NCI-H2171 treated with DMSO at 0.1 percent for 48 hours (cell line): ENCODE measurements at places on chromosomes 4 and X.
A peak's percentile ranks its signal among the peaks of the same experiment; 100 is the strongest.

GRCh38 chr4:148441624-148441985 lies 609 bp downstream of the NR3C2 start:
- no peak for DNase-seq

GRCh38 chr4:82900066-82900410 lies 497 bp upstream of the THAP9 start:
- no peak for DNase-seq

GRCh38 chrX:30301208-30301607 lies 8.0 kb downstream of the NR0B1 start:
- DNase-seq = no peak

- DNase-seq = peak; percentile 83
Measured at GRCh38 chr4:24477919-24478318, 106.4 kb downstream of the DHX15 start.

- DNase-seq = no peak
Measured at GRCh38 chrX:114178126-114178525, 405.8 kb upstream of the HTR2C start.

DNA sequence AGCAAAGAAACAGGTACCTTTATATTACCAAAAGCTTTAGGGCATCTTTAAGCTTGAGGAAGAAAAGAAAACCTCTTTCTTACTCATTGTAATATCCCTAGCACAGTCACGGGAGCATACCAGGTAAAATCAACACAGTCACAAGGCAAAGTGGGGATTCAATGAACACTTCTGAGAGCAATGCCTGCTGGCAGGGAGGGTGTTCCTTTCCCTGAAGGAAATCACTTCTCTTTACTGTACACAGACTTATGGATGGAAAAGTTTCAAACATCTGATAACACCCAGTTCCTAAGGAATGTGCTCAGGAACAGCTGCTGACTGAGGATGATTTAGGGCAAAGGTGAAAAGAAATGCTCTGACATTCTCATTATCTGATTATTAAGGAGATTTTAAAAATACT lies 94.8 kb downstream of the MAML3 start:
- DNase-seq = peak; percentile 7

GRCh38 chr4:1011666-1012033 lies 224 bp downstream of the FGFRL1 start:
- no peak for DNase-seq

GRCh38 chrX:30590368-30590767 lies 12.8 kb upstream of the TASL start:
- DNase-seq = no peak

- DNase-seq = no peak
Measured at GRCh38 chrX:39442332-39442731, 641.1 kb downstream of the MID1IP1 start.

DNA sequence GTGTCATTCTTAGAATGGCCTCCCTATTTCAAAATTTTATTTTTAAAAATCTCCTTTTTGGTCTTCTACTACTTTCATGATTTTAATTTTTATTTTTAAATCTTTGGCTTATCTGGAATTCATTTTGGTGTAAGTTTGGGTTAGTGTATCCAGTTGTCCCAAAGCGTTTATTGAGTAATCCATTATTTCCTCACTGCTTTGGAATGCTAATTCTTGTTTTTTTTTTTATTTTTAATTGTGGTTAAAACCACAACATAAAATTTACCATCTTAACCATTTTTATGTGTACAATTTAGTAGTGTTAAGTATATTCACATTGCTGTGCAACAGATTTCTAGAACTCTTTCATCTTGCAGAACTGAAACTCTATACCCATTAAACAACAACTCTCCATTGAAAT lies 8.7 kb downstream of the CITED1 start:
- DNase-seq = no peak

GRCh38 chr4:52552778-52553177 lies 106.3 kb downstream of the USP46 start:
- DNase-seq = no peak

GRCh38 chr4:126097155-126097799 lies 782.5 kb downstream of the FAT4 start:
- DNase-seq = no peak

GRCh38 chrX:15471028-15471427 lies 22.1 kb downstream of the PIR start:
- peak; percentile 43 for DNase-seq

- no peak for DNase-seq
Measured at GRCh38 chrX:16511796-16512776, 137.9 kb upstream of the S100G start.

GRCh38 chr4:7647600-7648543 lies 213.1 kb upstream of the PSAPL1 start:
- no peak for DNase-seq

DNA sequence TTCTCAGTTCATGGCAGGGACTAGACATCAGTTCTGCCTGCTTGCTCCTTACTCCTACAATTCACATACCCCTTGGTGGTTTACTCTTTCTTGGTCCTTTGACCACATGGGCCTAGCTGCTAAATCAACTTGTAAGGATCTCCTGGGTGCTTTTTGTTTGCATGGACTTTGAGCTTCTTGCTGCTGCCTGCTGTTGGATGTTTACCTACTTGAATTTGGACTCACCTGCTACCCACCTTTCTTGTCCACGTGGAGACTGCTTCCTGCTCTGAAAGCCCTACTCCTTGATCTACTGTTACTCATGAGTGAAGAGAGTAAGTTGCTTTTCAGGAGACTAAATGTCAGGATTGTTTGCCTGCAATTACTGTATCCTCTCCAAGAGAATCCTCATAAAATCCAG lies 15.2 kb upstream of the ARHGAP24 start:
- DNase-seq = no peak

DNA sequence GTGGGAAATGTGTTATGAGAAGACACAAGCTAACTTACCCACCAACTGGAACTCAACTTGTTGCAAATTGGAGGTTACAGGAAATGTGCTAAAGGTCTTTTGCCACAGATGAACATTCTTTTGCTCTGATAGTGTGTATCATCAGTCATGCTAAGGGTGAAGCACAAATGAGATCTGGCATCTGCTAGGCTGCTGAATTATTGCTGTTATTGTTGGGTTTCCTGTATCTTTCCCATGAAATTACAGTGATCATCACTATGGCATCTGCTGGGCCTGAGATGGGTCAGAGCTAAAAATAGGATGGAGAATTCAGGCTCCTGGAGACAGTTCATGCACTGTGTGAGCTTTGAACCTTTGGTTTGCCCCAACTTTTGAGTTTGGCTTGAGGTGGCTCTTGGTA lies 124.5 kb downstream of the NPNT start:
- no peak for DNase-seq

DNA sequence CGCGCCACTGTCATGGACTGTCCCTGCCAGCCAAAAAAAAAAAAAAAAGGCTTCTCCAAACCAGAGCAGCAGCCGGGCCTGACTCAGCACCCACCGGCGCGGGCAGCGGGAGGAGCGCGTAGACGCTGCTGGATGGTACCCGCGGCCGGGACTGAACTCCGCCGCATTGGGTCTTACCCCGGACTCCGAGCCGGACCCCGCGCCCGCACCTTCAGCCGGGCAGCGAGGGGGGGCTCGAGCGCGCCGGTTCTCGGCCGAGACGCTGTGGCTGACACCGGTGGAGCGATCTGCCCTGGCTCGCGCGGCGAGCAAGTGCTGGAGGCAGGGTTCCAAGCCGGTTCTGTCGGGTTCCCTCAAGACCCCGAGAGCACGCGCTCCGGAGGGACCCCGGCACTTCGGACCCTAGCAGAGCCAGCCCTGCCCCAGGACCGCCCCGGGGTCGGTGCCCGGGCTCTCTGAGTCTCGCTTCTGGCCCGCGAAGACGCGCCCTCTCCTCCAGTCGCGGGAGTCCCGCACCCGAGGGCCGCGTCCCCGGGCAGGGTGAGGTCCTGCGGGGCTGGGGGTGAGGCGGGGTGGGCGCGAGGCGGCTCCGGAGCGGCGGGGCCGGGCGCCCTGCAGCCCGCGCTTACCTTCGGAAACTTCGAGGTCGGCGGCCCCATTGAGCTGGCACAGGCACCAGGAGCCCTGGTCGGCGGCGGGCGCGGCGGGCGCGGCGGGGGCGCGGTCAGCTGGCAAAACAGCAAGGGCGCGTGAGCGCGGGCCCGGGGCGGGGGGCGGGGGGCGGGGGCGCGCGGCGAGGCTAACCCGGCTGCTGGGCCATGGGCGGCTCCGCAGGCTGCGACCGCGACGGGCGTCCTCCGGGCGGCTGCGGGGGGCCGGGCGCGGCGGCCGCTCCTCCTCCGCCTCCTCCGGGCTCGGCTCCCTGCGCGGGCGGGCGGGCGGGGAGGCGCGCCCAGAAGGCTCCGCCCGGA lies 11.8 kb upstream of the MAN2B2 start:
- DNase-seq = no peak

DNA sequence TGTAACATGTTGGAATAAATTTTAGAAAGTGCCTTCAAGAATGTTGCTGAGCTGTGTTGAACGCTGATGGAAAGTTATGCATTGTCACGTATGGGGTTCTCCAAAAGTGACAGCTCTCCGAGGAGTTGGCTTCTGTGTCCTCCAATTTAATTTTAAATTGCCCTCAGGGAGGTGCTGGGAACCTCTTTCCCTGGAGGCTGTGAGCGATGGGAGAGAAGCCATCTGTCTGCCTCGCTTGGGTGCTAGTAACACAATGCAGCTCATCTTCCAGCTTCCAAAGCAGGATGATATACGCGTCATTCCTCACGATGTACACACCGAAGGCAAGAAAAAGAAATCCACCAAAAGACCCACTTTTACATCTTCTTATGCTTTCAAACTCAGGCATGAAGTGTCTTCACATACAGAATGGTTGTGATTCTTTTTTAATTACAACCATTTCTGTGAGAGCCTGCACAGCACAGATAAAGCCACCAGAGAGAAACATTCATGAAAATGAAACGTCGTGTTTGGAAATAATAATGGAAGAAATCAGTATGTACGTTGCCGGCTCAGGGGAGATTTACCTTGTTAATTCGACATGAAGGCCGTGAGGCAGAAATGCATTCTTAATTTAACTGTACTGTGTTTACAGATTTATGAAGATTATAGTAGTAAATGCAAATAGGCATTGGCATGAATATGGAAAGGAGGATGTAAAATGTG lies 218.9 kb downstream of the ASMT start:
- DNase-seq = peak; percentile 43

DNA sequence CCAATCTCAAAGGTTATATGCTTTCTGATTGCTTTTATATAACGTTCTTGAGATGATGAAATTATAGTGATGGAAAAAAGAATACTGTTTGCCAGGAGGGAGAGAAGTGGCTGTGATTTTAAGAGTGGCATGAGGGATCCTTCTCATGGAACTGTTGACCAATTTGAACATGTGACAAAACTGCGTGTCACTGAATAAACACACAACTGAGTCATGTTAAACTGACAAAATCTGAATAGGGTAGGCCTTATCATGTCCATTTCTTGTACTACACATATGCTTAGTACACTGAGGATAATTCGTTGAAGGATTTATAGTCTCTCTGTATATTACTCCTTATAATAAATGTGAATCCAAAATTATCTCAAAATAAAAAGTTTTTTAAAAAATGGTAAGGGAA lies 22.2 kb upstream of the HSPA4L start:
- DNase-seq = no peak

DNA sequence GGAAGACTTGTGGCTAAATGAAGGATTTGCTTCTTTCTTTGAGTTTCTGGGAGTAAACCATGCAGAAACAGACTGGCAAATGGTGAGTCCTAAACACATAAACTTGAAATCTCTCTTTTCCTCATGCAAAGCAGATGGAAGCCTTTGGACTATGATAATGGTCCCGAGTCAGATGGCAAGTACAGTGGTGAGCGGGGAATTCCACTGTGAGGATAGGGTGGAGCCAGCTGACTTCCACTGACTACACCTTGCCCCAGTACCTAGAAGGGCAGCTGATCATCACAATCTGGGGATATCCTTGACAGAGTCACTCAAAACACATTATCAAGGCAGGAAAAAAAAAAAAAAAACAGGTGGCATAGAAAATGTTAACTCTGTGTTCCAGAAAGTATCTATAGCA lies 34.3 kb downstream of the ENPEP start:
- DNase-seq = no peak

DNA sequence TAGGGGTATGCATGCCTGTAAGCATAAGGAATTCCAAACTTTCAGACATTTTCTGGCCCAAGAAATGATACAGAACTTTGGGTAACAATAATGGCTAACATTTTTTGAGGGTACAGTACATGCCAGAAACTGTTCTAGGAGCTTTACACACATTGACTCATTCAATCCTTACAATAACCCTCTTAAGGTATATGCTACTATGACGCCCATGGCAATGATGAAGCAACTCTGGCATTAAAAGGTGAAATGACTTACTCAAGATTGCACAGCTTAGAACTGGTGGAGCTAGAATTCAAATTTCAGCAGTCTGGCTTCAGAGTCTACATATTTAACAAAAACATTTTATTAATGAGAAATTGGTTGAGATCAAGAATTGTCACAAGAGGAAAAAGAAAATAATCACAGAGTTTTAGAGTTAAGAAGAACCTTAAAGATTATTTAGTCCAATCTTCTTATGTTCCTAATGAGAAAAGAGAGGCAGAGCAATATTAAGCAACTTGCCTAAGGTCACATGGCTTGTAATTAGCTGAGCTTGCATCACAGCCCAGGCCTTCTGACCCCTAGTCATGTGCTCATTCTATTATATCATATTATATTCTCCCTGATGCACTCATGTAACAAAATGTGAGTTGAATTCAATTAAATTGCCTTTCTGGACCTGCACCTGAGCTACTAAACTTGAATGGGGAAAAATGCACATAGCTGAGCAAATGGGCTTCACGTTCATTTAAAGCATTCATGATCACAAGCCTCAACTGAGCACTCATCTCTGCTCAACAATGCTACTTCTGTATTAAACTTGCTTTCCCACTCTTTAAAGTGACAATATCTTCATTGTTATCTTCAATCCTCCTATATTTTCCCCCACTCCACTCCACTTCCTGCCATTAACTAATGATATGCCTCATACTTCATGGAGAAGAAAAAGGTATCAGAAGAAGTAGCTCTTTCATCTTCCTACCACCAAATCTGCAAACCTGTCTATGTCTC lies 73.2 kb downstream of the ENOX2 start:
- DNase-seq = no peak

DNA sequence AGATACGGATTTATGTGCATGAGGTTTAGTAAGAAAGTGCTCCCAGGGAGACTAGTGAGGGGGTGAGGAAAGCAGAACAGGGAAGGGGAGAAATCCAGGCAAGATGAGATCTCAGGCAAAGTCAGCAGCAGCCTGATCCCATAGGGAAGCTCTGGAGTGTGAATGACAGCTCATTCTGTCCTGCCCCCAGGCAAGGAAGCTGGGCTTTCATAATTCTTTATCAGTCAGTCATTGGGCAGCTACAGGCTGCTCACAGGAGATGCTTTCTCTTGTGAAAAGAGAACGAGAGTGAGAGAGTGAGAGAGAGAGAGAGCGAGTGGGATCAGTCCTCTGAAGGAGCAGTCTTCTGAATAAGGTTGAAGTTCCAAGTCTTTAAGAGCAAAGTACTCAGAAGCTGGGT lies 48.1 kb downstream of the SRPX start:
- no peak for DNase-seq

GRCh38 chr4:73573794-73574528 lies 46.3 kb downstream of the RASSF6 start:
- peak; percentile 49 for DNase-seq
